ENCODE measurements at places on chromosomes 7 and 10. TPM values are rescaled to one million over a fixed set of nuclear protein-coding genes. Genes with fewer than 3 reads are reported as not detected.

Gene BTBD16
- total RNA-seq, result not detected

GRCh38 chr10:114173603-114173920 is 441 bp downstream of the CCDC186 start:
- H3K27ac ChIP-seq, result peak overlapping the region; percentile 92
- no peaks in the 10 kb centered on the region for H3K4me1 ChIP-seq

- H3K36me3 ChIP-seq, result no peaks in the 10 kb centered on the region
- DNase-seq, result no peak
- H3K27me3 ChIP-seq, result peaks cover 17% of the 10 kb centered on the region
- no peak overlapping the region for H3K4me3 ChIP-seq
- H3K27ac ChIP-seq, result no peak overlapping the region
- no peaks in the 10 kb centered on the region for H3K4me1 ChIP-seq
Measured at GRCh38 chr7:101474178-101474577, 111.5 kb downstream of the COL26A1 start.

DNA sequence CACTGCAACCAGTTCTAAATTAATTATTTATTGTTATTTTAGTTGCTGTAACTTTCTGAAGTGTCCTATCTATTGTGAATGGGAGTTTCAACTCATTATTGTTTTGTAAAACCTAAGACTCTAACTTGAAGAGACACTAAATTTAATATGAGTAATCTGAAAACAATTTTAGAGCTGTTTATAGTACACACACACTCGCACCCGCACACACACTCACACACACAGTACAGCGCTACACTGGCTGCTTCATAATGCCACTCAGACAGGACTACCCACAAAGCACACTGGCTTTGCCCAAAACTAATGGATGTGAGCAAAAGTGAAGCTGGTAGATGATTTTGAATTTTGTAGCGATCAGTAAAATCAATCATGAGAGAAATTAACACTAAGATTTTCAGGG is 238.9 kb upstream of the ETV1 start:
- H3K27me3 ChIP-seq, result no peaks in the 10 kb centered on the region
- DNase-seq, result no peak
- H3K4me1 ChIP-seq, result no peaks in the 10 kb centered on the region

- no peak overlapping the region for H3K27ac ChIP-seq
- no peaks in the 10 kb centered on the region for H3K4me1 ChIP-seq
- no peak overlapping the region for H3K4me3 ChIP-seq
- no peaks in the 10 kb centered on the region for H3K36me3 ChIP-seq
- DNase-seq, result no peak
Measured at GRCh38 chr10:132460071-132460470, 63.1 kb downstream of the PWWP2B start.

Data from IMR-90 (cell line).